Liver (tissue), 10 donors: ENCODE measurements at places on chromosomes 5 and 9. TPM values are rescaled to one million over a fixed set of nuclear protein-coding genes. Genes with fewer than 3 reads are reported as not detected.

Gene SPINK13
- not detected for total RNA-seq

Gene SH3TC2
- 0.67 TPM for total RNA-seq

Gene FAM163B
- 3.0 TPM for total RNA-seq

Gene UAP1L1
- 1.8 TPM for total RNA-seq

Gene CREBRF
- 10.2 TPM for total RNA-seq

Gene CCL28
- 0.37 TPM for total RNA-seq

Gene CCL27
- not detected for total RNA-seq

Gene SEC16A
- total RNA-seq, result 96.1 TPM

Gene ELOVL7
- 2.3 TPM for total RNA-seq

Gene C5orf58
- total RNA-seq, result not detected
